Activated naive CD4-positive, alpha-beta T cell treated with anti-CD3 and anti-CD28 coated beads, Interleukin-2, amount 50 U/mL, for 72 hours (primary cell): ENCODE measurements at places on chromosomes 1 and 21.

DNA sequence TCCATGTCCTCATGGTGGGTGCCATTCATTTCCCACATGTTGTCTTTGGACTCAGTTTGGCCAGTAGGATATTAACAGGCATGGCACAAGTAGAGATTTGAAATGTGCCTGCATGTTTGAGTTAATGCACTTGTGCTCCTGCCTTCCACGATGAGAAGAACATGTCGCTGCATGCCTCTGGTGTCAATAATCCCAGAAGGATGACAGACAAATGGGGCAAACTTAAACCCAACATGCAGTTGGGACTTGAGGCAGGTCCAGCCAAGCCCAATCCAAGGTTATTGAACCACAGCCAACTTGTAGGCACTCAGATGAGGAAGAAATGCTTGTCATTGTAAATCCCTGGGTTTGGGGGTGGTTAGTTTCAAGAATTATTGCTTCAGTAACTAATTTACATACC is 174.6 kb downstream of the TRIM33 start:
- DNase-seq: no peak

DNA sequence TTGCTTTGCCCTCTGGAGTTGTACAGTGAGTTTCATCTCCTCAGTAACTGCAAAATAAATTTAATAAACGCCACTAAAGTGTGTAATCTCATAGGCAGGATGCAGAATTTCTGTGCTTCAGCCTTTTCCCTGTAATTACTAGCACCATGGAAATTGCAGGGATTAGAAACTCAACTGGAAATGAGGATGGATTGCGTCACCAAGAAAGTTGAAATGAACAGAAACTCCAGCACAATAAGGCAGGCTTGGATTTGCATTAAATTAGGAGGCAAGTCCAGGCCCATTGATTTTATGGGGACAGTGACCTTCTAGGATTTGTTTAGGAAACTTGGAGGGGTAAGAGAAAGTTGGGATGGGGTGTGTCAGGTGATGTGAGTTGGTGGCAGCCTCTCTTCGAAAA is 197.5 kb downstream of the PTPRU start:
- DNase-seq: no peak

DNA sequence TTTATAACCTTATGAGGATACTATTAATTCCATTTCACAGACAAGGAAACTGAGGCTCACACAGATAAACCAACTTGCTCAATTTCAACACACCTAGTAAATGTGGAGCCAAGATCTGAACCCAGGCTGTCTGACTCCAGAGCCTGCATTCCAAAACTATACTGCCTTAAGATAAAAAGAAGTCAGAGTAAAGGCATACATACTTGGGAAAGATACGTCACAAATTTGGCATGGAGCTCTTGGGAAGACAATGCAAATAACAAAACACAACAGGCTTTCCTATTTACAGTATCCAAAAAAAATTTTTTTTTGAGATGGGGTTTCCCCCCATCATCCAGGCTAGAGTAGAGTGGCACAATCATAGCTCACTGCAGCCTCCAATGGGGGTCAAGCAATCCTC is 5.9 kb downstream of the AKT3 start:
- DNase-seq: no peak

DNA sequence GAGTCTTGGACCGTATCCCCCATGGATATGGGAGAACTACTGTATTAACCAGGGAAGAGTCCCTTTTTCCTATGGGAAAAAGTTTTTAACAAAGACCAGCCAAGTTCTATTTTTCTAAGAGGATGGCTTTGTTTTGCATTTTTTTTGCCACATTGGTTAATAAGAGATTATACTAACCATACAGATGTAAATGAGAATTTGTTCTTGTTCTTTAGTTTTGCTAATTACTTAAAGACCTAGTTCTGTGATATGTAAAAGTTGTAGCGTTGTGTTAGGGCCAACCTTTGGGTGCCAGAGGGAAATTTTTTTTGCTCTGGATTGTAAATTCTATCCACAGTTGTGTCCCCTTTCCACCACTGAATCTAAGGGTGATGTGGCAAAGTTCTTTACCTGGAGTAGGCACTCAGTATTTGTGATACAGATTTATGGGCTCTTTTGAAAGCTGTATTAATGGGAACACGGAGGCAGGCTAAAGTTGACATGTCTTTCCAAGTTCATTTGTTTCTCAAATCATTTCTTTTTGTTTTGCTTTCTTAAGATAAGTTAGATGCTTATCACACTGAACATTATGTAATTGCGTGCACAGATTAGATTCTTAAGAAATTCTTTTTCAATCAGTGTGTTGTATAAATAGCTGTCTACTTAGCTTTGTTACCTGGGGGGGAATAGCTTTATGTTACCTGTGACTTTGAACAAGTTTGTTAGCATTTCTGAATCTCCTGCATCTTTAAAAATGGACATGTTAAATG is 2.9 kb downstream of the SOAT1 start:
- no peak for DNase-seq

DNA sequence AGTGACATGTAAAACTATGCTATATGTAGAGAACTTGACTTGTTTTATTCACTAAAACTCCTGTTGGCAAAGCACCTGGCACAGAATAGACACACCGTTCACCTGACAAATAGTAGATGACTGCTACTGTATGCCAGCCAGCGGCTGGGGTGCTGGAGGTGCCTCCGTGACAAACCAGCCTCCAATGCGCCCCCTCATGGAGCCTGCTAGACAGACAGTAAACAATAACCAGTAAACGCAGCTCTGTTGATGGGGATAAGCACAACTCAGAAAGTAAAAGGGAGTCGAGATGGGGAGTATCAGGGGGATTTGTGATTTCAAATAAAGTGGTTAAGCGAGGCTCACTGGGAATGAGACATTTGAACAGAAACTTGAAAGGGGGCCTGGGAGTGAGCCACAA is 107.2 kb downstream of the PRDM2 start:
- DNase-seq: no peak
